CD4-positive, alpha-beta T cell treated with Interleukin-4 for 1 hour (primary cell): ENCODE measurements at places on chromosomes 13 and 19.

GRCh38 chr13:44293374-44293773, 80.2 kb upstream of the SERP2 start:
- DNase-seq, result no peak

- peak; percentile 81 for DNase-seq
Observed at GRCh38 chr19:6802336-6803035, 30.0 kb downstream of the VAV1 start.

GRCh38 chr19:45499196-45500180, 1.2 kb downstream of the PPM1N start:
- DNase-seq, result peak; percentile 79

- no peak for DNase-seq
Observed at GRCh38 chr13:65343898-65344663, 1886.1 kb downstream of the PCDH9 start.

DNA sequence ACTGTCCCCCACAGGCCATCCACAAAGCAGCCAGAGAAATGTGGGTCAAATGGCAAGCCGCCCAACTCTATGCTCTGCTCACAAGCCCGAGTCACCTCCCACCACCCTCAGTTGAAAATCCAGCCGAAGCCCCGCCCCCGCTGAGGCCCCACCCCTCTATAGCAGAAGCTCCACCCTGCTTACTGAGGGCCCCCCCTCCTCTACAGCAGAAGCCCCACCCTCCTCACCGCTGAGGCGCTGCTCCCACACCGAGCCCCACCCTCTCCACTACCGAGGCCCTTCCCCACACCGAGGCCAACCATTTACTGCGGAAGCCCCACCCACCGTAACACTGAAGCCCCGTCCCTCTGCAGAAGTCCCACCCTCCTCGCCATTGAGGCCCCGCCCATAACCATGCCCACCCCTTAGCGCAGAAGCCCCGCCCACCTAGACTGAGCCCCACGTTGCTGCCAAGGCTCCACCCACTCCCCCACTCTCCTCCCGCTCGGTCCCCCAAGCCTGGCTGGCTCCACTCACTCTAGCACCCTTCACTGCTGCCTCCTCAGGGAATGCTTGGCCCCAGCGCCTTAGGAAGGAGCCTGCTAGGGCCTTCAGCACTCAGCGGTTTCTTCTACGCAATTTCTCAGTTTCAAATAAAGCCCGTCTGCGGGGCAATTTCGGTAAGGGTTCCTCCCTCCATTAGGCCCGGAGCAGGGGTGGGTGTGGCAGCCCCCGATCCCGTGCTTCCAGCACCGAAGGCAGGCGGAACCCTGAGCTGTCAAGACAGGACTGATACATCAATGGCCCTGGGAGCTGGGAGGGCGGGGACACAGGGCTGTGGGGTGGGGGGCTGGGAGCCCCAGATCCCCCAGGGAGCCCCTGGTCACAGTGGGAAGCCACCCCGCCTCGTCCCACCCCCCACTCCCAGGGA, 9.0 kb upstream of the MYDGF start:
- peak; percentile 13 for DNase-seq

DNA sequence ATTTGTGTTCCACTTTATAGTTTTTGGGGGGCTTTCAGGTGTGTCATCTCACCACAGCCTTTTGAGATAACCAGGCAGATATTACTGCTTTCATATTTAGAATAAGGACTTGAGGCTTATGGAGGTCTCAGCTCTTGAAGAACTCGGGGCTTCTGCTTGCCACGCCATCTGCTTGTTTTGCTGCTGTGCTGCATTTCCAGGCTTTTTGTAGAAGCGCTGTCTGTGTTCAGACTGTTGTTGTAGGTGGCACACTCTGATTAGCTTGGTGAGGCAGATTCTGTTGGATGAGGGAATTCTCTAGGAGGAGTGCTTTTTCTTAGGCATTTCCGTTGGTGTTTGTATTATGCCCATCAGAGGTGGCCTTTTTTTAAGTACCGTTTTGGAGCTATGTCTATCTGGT, 57.2 kb downstream of the WASF3 start:
- DNase-seq, result no peak

- no peak for DNase-seq
Observed at GRCh38 chr19:31538879-31539278, 189.6 kb upstream of the TSHZ3 start.

GRCh38 chr19:47418692-47419029, 666 bp downstream of the MEIS3 start:
- no peak for DNase-seq
